Hematopoietic multipotent progenitor cell treated with erythropoietin and hydrocortisone succinate and interleukin-3 and kit ligand, for 4 days (in vitro differentiated cells): ENCODE measurements at places on chromosomes 1 and 21.

GRCh38 chr1:42730988-42731387, 9.0 kb downstream of the CLDN19 start:
- peak; percentile 40 for DNase-seq

- no peak for DNase-seq
These were observed 43.2 kb downstream of the SLC44A3 start for GRCh38 chr1:94863297-94863911.

- no peak for DNase-seq
These were observed 1.1 kb upstream of the ADIPOR1 start for GRCh38 chr1:202959276-202959620.

DNA sequence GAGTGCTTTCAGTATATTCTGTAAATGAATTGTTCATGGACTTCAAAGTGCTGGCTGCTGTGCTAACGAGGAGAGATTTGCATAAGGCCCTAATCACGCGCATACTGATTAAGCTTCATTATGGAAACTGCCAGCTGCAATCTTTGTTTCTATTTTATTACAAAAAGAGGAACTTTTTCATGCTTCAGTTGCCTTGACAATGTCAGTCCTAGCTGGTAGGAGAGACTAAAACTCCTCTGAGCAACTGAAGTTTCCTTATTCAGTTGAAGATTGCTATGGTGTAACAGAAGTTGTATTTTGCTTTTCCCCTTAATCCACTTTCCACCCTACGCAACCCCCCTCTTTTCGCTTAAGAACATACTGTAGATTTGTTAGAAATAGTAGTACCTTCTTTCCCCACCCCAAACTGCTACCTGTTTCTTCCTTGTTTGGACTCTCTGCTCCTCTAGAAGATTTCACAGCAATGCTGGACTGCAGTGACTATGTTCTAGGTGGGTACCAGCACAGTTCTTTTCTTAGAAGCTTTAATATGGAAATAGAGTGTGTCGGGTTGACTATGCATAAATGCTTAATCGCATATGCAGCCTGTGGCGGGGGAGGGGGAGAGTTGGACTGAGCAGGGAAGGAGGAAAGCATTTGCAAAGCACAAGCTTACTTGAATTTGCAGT, 108.3 kb downstream of the POU2F1 start:
- peak; percentile 87 for DNase-seq

- DNase-seq = no peak
These were observed 32.4 kb downstream of the ITPKB start for GRCh38 chr1:226706684-226707083.

- no peak for DNase-seq
These were observed 154.6 kb downstream of the PCNX2 start for GRCh38 chr1:233140974-233141373.

- DNase-seq = no peak
These were observed 190.8 kb downstream of the CAMTA1 start for GRCh38 chr1:6976044-6976375.

DNA sequence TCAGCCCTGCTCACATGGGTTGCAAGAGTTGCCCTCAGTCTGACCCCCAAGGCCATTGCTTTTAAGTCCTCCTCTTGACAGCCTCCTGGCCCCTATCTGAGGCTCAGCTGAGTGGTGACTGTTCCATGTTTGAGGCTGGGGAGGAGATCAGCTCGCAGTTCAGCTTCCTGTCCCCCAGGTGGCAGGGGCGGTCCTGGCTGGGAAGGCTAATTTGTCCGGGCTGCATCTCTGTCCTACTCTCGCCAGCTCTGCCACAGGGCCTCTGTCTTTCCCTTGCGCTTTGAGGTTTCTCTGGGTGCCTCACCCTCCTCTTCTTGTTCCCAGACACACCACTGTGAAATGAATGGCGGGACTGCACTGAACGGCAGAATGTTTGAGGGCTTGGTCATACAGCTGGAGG, 157.3 kb downstream of the KCNJ6 start:
- peak; percentile 80 for DNase-seq

DNA sequence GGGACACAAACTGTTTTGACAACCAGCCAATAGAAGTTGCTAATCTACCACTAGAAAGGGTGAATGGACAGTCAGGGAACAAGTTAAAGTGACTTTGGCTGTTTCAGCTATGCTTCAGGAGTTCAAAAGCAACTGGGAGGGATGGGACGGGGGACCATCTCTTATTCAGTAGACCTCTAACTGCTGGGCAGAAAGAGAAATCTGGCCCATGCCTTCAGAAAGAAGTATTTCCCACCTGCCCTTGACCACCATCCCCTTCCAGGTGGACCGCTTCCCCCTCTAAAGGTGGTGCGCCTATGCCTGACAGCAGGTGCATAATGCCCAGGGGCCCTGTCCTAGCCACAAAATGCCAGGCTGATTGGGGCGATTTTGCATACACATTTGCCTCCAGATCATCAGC, 5.2 kb downstream of the ITPKB start:
- no peak for DNase-seq
